ENCODE measurements at places on chromosomes 13 and 19.

- peaks cover 16% of the 10 kb centered on the region for H3K27me3 ChIP-seq
- no peak for DNase-seq
- no peaks in the 10 kb centered on the region for H3K36me3 ChIP-seq
Measured at GRCh38 chr13:44089452-44089851, 209.7 kb downstream of the LACC1 start.

- H3K27ac ChIP-seq, result no peak overlapping the region
- no peaks in the 10 kb centered on the region for H3K4me1 ChIP-seq
- no peak for DNase-seq
- no peaks in the 10 kb centered on the region for H3K36me3 ChIP-seq
- no peak overlapping the region for H3K4me3 ChIP-seq
Measured at GRCh38 chr13:53254500-53254899, 225.9 kb downstream of the OLFM4 start.

DNA sequence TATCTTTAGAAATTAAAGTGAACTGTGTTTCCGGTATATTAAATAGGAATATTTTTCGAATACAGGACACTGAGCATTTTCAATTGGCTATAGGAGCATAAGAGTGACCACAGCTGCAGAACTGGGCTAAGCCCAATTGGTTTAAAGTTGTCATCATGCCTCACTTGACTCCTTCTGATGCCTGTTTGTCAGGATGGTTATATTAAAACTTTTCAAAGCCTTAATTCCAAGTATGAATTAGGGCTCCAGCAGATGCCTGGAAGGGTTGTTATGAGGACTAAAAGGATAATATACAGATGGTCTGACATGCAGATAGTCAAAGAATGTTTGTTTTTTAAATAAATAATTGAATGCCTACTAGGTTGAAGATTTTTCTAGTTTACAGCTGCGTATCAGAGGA is 100.0 kb downstream of the LMO7 start:
- no peak for DNase-seq
- no peak overlapping the region for H3K27ac ChIP-seq
- H3K36me3 ChIP-seq, result peaks cover 3% of the 10 kb centered on the region

GRCh38 chr19:10600149-10600548 is 13.0 kb upstream of the AP1M2 start:
- no peak overlapping the region for H3K27ac ChIP-seq
- H3K4me3 ChIP-seq, result no peak overlapping the region
- H3K27me3 ChIP-seq, result peaks cover 3% of the 10 kb centered on the region
- no peak for DNase-seq

All from T-helper 2 cell treated with Interferon-gamma antibody and Interleukin-4, amounts not matched to agents 5 μg/mL and 100 μg/mL, for 36 hours (primary cell).